ENCODE measurements at places on chromosomes 7 and 10. TPM values are rescaled to one million over a fixed set of nuclear protein-coding genes. Genes with fewer than 3 reads are reported as not detected.
A peak's percentile ranks its signal among the peaks of the same experiment; 100 is the strongest.

DNA sequence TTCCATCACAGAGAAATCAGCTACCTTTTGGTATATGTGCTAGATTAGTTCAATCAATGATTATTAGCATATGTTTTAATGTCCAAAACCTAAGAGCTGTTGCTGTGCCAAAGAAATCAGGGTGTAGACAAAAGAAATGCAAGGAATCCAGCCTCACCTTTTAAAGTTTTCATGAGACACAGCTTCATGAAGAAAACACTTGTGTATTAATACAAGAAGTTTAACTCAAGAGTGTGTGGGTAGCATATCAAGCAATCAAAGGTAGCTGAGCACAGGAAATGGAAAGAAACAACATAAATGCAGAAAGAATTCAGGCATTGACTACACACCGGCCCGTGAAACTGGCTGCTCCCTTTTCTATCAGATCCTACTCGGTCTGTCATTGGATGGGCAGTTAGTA, 76.0 kb upstream of the CAV2 start:
- DNase-seq = no peak
- no peak overlapping the region for H3K4me3 ChIP-seq
- H3K36me3 ChIP-seq = no peaks in the 10 kb centered on the region

DNA sequence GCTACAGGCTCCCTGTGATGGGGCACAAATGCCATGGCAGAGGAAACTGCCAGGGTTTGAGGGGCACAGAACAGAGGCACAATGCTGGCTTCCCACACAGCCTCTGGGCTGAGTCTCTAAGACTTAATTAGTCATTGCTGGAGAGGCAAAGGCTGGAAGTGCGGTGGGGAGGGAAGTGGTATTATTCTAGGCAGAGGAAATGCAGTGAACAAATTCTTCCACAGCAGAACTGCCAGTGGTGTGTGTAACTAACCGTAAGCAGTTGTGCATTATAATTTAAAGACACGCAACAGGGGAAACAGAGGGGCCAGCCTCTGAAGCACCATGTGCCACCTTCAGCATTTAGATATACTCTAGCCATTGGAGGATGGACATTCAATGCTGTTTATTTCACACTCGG, 12.8 kb downstream of the ICA1 start:
- H3K27ac ChIP-seq = no peak overlapping the region
- peaks cover under 1% of the 10 kb centered on the region for H3K27me3 ChIP-seq
- no peak overlapping the region for H3K4me3 ChIP-seq

DNA sequence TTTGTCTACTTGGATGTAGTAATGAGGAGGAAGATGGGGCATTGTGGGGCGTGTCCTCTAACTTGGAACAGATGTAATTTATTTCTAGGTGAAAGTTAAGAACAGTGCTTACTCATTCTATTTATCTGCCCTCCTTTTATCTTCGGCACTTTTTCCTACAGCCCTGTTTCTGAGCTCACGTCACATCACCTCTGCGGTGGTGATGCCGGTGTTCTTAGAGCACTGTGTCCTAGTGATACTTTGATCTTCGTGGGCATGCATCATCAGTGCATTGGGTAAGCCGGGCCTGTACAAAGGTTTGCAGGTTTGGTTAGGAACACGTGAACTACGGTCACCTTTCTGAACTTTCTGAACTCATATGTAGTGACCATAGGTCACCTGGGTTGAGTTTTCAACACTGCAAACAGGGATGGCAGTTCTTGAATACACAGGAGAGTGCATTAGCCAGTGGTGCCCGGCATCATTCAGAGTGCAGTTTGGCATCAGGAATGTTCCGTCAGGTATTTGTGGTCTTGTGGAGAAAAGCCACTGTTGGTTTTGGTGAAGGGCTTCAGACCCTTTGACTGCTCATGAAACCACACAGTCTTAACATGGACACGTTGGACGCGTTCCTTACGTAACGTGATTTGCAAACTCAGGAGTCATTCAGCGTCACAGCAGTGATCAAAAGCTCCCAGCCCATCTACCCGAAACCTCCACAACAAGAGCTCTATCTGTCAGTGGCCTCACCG, 5.6 kb downstream of the POR start:
- H3K27me3 ChIP-seq = no peaks in the 10 kb centered on the region
- no peak overlapping the region for H3K27ac ChIP-seq
- peak; percentile 64 for DNase-seq
- H3K4me1 ChIP-seq = peaks cover 41% of the 10 kb centered on the region
- H3K36me3 ChIP-seq = peaks cover 3% of the 10 kb centered on the region

GRCh38 chr10:76442113-76442512, 1010.7 kb downstream of the LRMDA start:
- H3K27me3 ChIP-seq = no peaks in the 10 kb centered on the region
- no peak overlapping the region for H3K4me3 ChIP-seq
- DNase-seq = no peak

DNA sequence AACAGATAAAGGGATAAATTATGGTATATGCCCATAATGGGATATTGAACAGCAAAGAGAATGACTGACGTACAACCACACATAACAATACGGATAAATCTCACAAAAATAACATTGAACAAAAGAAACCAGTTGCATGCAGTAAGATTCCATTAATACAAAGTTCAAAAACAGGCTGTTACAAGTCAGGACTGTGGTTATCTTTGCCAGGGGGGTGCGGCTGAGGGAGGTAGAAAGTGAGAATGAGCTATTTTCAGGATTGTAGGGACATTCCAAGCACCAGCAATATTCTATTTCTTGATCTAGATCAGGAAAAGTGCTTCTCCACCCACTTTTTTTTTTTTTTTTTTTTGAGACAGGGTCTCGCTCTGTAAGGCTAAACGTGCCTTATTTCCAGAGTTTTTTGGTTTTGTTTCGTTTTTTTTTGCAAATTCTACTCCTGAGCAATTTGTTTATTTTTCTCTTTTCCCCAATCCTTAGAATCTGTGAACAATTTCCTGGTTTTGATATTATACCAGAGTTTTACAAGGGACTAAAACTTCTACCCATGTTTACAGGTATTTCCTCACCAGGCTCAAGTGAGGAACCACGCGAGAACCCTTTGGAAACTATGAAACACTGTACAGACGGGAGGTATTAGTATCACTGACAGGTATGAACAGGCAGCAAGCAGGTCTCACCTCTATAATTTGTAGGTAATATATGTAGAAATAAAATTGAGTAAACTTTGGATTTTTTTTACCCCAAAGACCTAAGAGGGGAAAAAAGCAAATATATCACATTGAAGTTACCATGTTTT, 9.9 kb downstream of the SMURF1 start:
- DNase-seq = no peak
- H3K4me3 ChIP-seq = no peak overlapping the region
- H3K27ac ChIP-seq = no peak overlapping the region
- H3K27me3 ChIP-seq = no peaks in the 10 kb centered on the region

DNA sequence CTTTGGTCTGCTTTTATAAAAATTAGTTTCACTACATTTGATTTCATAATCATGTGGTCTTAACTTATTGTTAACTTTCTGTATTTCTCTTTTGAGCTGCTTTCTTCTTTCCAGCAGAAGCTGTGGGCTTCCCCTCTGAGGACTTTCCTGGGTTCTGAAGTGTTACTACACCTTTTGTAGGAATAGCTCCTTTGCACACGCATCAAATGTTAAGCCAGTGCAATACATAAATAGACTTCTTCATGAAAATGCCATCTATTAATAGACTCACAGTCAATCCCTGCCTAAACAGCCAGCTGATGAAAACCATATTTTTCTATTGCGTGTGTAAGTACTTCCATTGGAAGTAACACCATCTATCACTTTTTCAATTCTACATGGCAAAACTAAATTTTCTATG, 1.5 kb downstream of the ABCB4 start:
- H3K36me3 ChIP-seq = no peaks in the 10 kb centered on the region
- no peak overlapping the region for H3K4me3 ChIP-seq
- peaks cover 7% of the 10 kb centered on the region for H3K4me1 ChIP-seq
- H3K27me3 ChIP-seq = peaks cover 45% of the 10 kb centered on the region
- H3K27ac ChIP-seq = no peak overlapping the region

- H3K36me3 ChIP-seq = no peaks in the 10 kb centered on the region
- H3K27me3 ChIP-seq = no peaks in the 10 kb centered on the region
- H3K4me3 ChIP-seq = no peak overlapping the region
- H3K27ac ChIP-seq = no peak overlapping the region
- no peaks in the 10 kb centered on the region for H3K4me1 ChIP-seq
These were observed 152.5 kb downstream of the WDR37 start for GRCh38 chr10:1208366-1209311.

- DNase-seq = no peak
- H3K36me3 ChIP-seq = no peaks in the 10 kb centered on the region
- H3K4me1 ChIP-seq = peaks cover 6% of the 10 kb centered on the region
- no peak overlapping the region for H3K27ac ChIP-seq
- no peak overlapping the region for H3K4me3 ChIP-seq
These were observed 181.4 kb downstream of the AKR1D1 start for GRCh38 chr7:138257459-138258196.

DNA sequence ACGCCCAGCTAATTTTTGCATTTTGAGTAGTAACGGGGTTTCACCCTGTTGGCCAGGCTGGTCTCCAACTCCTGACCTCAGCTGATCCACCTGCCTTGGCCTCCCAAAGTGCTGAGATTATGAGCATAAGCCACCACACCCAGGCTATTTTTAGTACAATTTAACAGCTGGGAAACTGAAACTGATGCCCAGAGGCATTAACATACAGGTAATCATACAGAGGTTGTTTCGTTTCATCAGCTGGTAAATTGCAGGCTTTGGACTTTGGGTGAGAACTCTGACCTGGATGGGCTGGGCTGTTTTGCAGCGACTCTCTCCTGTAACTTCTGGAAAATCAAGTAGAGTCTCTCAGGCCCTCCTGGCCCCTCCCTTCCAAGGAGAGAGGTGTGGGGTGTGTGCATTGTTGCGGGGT, 6.2 kb upstream of the ACHE start:
- no peak overlapping the region for H3K4me3 ChIP-seq
- no peaks in the 10 kb centered on the region for H3K36me3 ChIP-seq
- H3K27ac ChIP-seq = no peak overlapping the region
- peaks cover 2% of the 10 kb centered on the region for H3K4me1 ChIP-seq
- DNase-seq = no peak

DNA sequence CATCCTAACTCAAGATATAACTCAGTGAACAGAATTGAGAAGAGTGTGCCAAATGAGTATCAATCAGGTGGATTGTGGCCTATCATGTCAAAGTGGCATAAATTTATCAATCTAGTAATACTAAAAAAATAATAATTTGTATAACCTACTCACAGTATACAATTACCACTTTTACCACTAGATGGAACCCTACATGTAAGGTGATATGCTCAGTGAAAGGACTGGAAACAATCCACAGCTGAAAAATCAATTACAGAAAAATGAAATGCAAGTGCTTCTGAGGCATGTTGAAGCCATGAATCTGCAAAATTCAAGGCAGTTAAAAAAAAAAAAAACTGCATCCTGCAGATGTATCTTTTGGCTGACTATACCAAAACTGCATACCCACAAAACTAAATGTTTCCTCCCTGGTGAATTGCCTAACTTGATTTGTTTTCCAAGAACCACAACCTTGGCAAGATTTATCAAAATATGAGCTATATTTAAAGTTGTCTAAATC, 13.9 kb downstream of the ARHGAP19 start:
- no peaks in the 10 kb centered on the region for H3K27me3 ChIP-seq
- H3K27ac ChIP-seq = no peak overlapping the region
- no peaks in the 10 kb centered on the region for H3K36me3 ChIP-seq
- DNase-seq = no peak
- H3K4me3 ChIP-seq = no peak overlapping the region
- peaks cover 12% of the 10 kb centered on the region for H3K4me1 ChIP-seq

- H3K27me3 ChIP-seq = no peaks in the 10 kb centered on the region
- no peak for DNase-seq
- no peak overlapping the region for H3K4me3 ChIP-seq
- peaks cover 35% of the 10 kb centered on the region for H3K4me1 ChIP-seq
These were observed 13.6 kb downstream of the ASB13 start for GRCh38 chr10:5652746-5653145.

DNA sequence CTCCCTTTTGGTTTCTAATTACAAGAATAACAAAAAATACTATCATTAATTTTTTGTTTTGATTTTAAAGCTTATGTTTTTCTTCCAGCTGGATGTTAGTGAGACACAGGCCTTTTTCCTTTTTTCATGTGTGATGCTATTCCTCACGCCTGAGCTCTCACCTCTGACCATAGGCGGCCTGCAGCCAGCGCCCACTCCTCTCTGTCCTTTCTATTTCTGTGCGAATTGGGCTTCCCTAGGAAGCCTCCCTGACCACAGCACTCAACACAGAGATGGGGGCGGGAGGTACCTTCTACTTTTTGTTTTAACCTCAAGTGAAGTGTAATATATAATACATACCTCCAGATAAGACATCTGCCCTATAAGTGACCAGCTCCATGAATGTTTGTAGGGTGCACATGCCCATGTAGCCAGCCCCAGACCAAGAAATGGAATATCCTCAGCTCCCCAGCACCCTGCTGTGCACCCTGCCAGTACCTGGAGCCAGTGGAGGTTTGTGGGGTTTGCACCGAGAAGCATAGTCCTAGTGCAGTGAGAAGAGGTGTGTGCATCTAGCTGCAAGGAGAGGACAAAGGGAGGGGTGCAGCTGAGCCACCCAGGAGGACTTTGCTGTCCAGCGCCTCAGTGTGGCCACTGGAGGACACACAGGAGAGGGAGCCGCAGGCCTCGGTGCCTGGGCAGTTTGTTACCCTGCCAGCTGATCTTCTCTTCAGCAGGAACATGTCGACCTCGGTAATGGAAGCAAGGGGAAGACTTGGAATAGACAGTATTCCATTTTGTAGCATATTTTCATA, 38.5 kb downstream of the BNIP3 start:
- H3K4me3 ChIP-seq = no peak overlapping the region
- peak overlapping the region; percentile 36 for H3K27ac ChIP-seq
- H3K36me3 ChIP-seq = peaks cover 41% of the 10 kb centered on the region
- peaks cover 2% of the 10 kb centered on the region for H3K4me1 ChIP-seq
- peak; percentile 47 for DNase-seq

GRCh38 chr10:61330669-61331068, 122.5 kb downstream of the TMEM26 start:
- H3K36me3 ChIP-seq = no peaks in the 10 kb centered on the region
- H3K27me3 ChIP-seq = no peaks in the 10 kb centered on the region
- DNase-seq = no peak
- H3K4me3 ChIP-seq = no peak overlapping the region

Gene CPA1
- not detected for total RNA-seq

Gene TBRG4
- total RNA-seq = 136 TPM
